ENCODE measurements at places on chromosomes 7 and 10. TPM values are rescaled to one million over a fixed set of nuclear protein-coding genes. Genes with fewer than 3 reads are reported as not detected.

Gene SGMS1
- total RNA-seq, result 28.8 TPM

Gene FAM107B
- total RNA-seq, result 202 TPM

Gene PTF1A
- not detected for total RNA-seq

Gene COL28A1
- total RNA-seq, result 0.15 TPM

DNA sequence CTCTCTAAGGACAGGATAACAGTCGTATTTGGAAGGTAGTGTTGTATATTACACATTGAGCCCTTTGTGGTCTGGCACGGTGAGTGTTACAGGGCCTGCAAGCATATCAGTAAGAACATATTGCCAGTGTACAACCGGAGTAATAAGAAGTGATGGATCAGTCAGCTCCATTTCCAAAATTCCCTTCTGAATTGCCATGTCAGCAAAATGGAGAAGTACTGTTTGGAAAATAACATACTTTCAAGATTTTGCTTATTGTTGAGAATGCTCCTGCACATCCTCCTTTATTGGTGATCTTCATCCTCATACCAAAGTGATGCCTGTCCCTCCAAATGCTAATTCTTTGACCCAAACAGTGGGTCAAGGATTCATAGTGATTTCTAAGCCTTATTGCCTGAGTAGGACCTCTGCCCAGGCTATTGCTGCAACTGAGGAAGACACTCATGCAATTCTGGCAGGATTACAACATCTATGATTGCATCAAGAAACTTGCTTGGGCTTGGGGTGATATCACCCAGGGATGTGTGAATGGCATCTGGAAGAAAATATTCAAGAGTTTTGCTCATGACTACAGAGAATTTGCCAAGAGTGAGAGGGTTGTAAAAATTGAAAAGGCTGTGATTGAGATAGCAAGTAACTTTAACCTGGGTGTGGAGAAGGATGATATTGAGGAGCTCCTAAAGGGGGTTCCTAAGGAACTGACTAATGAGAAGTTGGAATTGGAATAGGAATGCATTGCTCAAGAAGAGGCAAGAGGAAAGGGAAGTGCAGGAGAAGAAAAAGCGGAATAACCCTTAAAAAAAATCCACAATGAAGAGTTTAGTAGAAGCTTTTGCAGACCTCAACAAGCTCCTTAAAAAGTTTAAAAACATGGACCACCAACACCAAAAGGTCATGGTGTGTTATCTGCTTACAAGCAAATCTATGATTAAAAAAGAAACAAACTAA, 452.2 kb upstream of the SORCS1 start:
- no peak overlapping the region for H3K4me3 ChIP-seq
- H3K4me1 ChIP-seq, result no peaks in the 10 kb centered on the region
- no peak overlapping the region for H3K27ac ChIP-seq
- no peak for DNase-seq

GRCh38 chr10:48905311-48905710, 34.3 kb downstream of the LRRC18 start:
- H3K4me1 ChIP-seq, result no peaks in the 10 kb centered on the region
- peaks cover 3% of the 10 kb centered on the region for H3K27me3 ChIP-seq
- no peaks in the 10 kb centered on the region for H3K36me3 ChIP-seq
